ENCODE measurements at places on chromosomes 6 and 20. TPM values are rescaled to one million over a fixed set of nuclear protein-coding genes. Genes with fewer than 3 reads are reported as not detected.

The KCNK16 gene
- not detected for total RNA-seq

The MLIP gene
- total RNA-seq, result not detected

The KIF25 gene
- total RNA-seq, result not detected

The RIPOR2 gene
- total RNA-seq, result 2.3 TPM

The SPTLC3 gene
- total RNA-seq, result 8.3 TPM

The PGC gene
- not detected for total RNA-seq

Measured in Caki2 (cell line).